ENCODE measurements at places on chromosomes 5 and 9.

DNA sequence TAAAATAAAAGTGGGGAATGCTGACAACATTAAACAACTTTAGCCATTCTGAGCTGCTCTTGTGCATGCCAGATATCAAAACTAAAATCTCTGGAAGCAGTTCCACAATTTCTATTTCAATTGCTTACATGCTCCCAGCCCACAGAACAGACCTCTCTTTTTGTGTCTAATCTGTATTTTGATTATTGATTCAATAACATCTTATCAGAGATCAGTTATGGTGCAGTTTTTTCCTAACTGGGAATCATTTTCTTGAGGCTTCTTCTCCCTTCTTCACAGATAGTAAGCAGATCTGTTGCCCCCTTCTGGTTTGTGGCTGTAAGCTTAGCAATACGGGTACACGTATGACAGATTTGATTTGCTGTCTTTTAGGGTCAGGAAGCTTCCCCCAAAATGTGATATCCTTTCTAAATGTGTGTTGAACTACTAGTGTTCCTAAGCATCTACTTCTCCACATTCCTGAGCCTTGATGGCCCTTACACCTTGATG lies 39.4 kb downstream of the MRPS27 start:
- DNase-seq = no peak

DNA sequence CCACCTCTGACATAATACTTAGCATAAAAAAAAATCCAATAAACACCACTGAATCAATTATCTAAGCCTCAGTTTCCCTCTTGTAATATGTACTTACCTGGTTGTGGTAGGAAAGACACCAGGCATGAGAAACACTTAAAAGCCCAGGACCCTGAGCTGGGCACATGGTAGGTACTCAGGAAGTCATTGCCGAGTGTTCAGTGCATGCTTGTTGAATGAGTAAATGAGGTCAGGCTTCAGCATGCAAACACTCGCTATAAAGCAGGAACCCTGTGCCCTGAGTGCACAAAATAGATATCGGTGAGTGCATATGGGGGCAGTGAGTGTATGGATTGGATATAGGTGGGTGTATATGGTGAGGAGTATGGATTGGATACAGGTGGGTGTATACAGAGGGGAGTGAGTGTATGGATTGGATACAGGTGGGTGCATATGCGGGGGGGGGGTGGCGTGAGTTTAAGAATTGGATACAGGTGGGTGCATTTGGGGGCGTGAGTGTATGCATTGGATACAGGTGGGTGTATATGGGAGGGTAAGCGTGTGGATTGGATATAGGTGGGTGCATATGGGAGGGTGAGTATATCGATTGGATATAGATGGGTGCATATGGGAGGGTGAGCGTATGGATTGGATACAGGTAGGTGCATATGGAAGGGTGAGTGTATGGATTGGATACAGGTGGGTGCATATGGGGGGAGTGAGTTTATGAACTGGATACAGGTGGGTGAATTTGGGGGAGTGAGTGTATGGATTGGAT lies 194.3 kb upstream of the MSX2 start:
- no peak for DNase-seq

GRCh38 chr9:114002986-114003350 lies 75.1 kb downstream of the AMBP start:
- DNase-seq = no peak

DNA sequence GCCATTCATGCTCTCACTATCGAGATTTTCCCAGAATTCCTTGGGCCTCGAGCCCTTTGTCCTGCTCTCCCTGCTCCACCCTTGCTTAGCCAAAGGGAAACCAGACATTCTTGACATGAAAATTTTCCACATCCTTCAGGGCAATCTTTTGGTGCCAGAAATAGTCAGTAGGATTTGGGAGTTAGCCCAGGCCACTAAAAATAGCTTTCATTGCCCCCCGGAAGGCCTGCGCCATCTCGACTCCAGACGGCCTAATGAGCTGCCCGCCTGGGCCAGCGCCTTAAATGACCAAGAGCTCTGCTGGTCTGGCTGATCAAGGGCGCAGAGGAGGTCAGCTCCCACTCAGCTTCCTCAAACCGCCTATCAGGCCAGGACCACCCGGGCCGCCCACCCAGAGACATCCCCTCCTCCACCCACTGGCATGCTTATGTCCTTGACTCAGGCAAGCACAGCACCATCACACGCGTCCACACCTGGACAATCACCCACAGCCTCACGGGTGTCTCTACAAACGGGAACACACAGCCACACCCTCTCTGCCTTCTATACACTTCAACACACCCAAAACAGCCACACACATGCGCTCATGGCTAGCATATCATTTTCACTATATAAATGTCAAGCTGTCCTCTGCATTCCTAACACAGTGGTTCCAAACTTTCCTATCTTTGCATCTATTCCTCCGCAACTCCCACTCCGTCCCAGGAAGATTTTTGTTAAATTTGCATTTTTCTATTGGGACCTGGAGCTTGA lies 20.9 kb downstream of the DUSP1 start:
- DNase-seq = no peak

- no peak for DNase-seq
These were observed 431.1 kb downstream of the DTWD2 start for GRCh38 chr5:118557251-118557661.

- DNase-seq = no peak
These were observed 126.7 kb upstream of the CDH6 start for GRCh38 chr5:31066655-31067328.

DNA sequence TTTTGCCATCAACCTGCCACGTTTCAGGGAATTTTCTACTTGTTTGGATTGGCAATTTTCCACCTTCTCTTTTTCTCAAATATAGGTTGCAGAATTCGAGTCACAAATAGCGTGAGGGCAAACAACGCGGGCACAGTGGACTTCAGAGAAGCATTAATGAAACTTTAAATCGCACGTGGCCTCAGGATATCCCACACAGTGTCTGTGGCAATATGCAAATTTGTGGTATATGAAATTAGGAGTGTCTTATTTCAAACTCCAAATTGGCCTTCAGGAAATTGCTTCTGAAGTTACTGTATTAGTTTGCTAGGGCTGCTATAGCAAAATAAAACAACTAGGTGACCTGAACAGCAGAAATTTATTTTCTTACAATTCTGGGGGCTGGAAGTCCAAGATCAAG lies 91.2 kb downstream of the MTRR start:
- no peak for DNase-seq

- DNase-seq = no peak
These were observed 110.8 kb downstream of the PCSK1 start for GRCh38 chr5:96322217-96322616.
